ENCODE measurements at places on chromosomes 5 and 9. TPM values are rescaled to one million over a fixed set of nuclear protein-coding genes. Genes with fewer than 3 reads are reported as not detected.

Gene C7
- 25.1 TPM for total RNA-seq

Gene WDR31
- total RNA-seq: 2.4 TPM

Gene SHISAL2B
- not detected for total RNA-seq

Gene PDZD2
- 28.5 TPM for total RNA-seq

- no peak for DNase-seq
Measured at GRCh38 chr5:150119421-150120061, 33.2 kb upstream of the CSF1R start.

DNA sequence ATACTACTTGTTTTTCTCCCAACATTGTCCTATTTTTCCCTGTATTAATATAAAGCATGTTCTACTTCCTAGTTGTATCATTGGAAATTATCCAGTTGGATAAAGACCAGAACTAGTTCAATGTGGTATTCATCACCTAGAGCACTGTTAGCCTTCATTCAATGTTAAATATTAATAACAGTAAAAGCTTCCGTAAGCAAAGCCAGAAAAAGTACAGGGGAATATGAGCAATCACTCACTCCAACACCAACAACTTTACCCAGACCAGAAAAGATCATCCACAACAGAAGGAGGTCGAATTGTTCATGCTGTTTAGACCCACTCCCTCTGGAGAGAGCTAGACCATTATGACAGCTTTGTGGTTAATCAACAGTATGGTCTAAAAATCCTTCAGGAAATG is 728.4 kb downstream of the MAT2B start:
- DNase-seq: no peak

Gene LMBRD2
- 39.8 TPM for total RNA-seq

Gene MARCOL
- total RNA-seq: not detected

Gene FAM219A
- total RNA-seq: 19.0 TPM

- no peak for DNase-seq
Measured at GRCh38 chr5:146849694-146850303, 28.8 kb downstream of the PPP2R2B start.

DNA sequence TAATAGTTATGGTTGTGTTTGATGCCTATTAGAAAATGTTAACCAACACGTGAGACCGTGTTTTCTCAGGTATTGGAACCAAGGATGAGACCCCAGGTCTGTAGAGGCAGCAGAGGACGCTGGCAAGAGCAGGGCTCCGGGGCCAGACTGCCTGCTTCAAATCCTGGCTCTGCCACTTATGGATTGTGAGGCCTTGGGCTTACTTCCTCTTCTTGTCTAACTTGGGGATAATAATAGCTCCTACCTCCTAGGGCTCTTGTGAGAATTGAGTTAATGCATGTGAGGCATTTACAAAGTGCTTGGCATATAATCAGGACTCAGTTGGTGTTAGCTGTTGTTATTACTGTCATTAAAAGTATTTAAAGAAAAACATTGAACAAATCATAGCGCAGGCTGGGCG is 85.5 kb upstream of the PITX1 start:
- DNase-seq: no peak

Gene CER1
- total RNA-seq: 1.2 TPM

- no peak for DNase-seq
Measured at GRCh38 chr9:113955076-113955752, 79.1 kb downstream of the ZNF618 start.

Gene ANKRD18B
- 3.4 TPM for total RNA-seq

- no peak for DNase-seq
Measured at GRCh38 chr5:170361116-170361515, 28.1 kb downstream of the KCNMB1 start.

Gene DMGDH
- total RNA-seq: 3.8 TPM

- DNase-seq: no peak
Measured at GRCh38 chr5:181044662-181045305, 4.7 kb downstream of the BTNL9 start.

DNA sequence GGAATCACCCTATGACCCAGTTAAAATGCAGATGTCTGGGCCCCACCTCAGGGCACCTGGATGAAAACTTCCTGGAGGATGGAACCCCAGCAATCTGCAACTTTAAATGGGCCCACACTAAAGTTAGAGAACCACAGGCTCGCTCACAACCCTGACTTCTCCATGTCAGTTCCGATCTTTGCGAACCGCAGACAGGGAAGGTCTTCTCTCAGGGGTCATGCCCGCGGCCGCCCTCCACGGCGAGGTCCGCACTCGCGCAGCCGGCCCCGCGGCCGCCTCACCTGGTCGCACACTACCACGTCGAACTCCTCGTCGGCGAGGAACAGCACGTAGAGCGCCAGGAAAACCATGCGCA is 499 bp downstream of the ALG2 start:
- no peak for DNase-seq

- DNase-seq: no peak
Measured at GRCh38 chr9:15295761-15296405, 11.1 kb downstream of the TTC39B start.

Measured in cerebellum (tissue), 4 donors.